DMS53 (cell line): ENCODE measurements at places on chromosomes 1 and 21.
A peak's percentile ranks its signal among the peaks of the same experiment; 100 is the strongest.

GRCh38 chr1:219733511-219734174 is 120.7 kb upstream of the ZC3H11B start:
- DNase-seq, result no peak

DNA sequence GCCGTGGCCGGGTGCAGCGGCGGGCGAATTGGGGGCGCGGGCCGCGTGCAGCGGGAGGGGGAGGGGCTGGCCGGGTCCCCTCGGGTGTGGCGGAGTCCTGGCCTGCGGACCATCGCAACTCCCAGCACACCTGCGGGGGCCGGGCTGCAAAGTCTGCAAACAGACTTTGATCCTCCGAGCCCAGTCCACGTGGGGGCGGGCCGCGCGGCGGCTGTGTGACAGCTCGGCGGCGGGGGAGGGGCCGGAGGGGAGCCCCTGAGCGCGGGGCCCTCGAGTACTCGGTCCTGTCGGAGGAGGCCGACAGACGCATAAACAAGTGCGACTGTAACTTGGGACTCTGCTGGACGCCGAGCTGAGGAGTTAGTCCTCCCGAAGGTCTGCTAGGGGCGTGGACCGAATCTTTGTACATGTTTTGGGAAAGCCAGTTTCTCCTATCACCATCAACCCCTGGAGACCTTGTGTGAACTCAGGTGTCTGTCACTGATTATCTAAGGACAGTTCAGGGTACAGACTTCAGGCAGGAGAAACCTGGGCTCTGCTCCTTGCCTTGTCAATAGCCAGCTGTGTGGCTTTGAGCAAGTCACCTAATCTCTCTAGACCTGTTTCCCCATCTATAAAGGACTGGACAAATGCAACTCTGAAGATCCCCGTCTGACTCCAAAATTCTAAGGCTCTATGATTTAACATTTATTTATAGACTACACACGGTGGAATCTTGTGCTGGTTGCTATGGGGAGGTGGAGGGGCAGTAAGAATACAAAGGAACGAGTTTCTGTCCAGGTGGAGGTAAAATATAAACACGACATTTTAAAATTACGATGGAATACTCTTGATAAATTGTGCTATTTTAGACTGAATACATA is 710 bp upstream of the SLC30A1 start:
- peak; percentile 91 for DNase-seq

DNA sequence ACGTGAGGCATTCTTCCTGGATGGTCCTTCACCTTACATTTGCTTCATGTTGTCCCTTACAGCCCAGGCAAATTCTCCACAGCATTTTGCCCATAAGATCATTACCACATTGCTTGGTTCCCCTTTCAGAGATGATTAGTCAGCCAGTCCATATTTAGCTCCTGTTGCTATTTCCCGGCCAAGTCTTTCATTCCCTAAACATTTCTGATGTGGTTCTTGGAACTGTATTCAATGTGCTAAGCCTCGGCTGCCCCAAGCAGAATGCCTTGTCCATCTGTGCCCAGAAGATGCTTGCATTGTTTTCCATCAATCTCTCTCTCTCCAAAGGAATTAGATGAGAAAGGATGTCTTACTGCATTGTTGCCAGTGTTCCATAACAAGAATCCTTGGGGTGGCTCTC is 420.9 kb upstream of the CAMK1G start:
- DNase-seq, result no peak

DNA sequence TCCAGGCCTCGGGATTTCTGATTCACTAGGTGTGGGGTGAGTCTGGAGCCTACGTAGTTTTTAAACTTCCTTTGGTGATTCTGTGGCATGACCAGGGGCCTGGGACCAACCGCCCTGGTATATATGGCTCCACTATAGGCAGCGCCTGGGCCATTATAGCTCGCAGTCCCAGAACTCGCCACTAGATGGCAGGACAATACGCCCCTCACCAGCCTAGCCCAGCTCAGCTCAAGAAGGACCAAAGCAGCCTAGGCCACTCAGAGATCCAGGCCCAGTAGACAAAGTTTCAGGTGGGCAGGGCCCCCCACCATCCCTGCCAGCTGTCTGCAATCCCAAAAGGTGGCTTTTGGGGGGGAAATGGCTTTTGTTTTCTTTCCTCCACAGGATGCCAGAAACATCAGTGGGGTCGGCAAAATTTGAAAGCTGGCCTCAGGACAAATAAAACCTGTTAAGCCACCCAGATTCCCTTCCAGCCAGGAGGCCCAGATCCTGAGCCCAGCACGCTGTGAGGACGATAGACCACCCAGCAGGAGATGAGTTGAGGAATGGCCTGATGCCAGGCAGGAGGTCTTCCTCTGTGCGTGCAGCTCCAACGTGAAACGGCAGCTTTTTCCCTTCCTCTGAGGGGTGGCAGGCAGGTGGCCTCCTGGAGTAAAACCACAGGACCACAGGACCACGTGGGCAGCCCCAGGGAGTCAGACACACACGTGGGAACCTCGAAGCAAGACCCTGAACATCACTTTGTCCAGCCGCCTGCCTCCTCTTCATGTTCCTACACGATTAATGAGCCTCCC is 24.8 kb upstream of the TMEM51 start:
- DNase-seq, result peak; percentile 80

- DNase-seq, result no peak
Measured at GRCh38 chr1:116560704-116561490, 9.9 kb downstream of the CD58 start.

GRCh38 chr1:93447481-93448291 is at the start of gene FNBP1L:
Gene FNBP1L, plus strand, starts transcription at chr1:93448118. Its CDS starts 164 bp downstream, at chr1:93448282.
- peak; percentile 98 for DNase-seq

GRCh38 chr1:20731057-20731991 is 1.2 kb downstream of the SH2D5 start:
- peak; percentile 57 for DNase-seq

GRCh38 chr1:81915937-81916336 is 115.2 kb downstream of the ADGRL2 start:
- DNase-seq, result no peak

DNA sequence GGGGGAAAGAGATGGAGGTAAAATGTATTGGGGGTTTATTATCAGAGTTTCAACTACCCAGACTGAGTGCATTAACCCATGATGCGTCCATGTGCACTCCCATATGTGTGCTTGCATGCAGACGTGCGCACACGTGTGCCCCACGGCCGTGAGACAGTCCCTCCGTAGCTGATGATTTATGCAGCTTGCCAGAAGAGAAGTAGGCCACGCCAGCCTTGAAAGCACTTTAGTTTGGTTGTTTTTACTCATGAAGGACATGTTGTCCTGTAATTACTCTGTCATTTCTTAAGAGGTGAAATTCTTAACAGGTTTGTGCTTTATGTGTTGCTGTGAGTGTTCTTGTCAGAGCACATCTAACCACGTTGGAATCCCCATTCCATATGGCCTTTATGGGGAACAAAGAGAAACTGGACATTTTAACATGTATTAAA is 467.8 kb downstream of the LMO4 start:
- peak; percentile 69 for DNase-seq

DNA sequence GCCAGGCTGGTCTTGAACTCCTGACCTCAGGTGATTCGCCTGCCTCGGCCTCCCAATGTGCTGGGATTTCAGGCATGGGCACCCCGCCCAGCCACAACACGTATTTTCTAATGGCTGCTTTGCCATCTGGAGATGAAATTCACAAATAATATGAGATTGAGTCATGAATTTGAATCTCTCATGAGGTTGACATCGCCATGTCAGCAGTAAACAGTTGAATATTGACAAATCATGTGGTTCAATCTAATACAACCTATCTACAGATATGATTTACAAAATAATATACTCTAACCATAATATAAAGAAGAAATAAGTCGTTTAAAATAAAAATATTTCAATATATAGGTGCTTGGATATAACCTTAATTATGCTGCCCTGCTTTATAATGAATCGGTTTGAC is 42.1 kb downstream of the MYOM3 start:
- no peak for DNase-seq

GRCh38 chr1:109488201-109488600 is 4.5 kb downstream of the ATXN7L2 start:
- DNase-seq, result peak; percentile 35

DNA sequence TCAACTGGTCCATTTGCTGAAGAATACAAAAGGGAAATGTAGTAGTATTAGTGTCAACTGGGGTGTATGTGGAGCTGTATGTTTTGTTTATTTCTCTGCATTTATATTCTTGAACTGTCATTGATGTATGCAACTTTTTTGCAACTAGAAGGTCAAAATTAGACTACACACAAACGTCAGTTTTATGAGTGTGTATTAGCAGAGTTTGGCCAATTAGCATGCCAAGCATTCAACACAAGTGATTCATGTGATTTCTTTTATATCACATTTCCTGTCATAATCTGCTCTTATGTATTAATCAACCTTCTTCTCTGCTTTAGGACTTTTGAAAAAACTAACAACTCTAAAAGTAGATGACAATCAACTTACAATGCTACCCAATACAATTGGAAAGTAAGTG is 211.1 kb downstream of the LRRC40 start:
- no peak for DNase-seq

- DNase-seq, result no peak
Measured at GRCh38 chr1:115793162-115793561, 24.6 kb upstream of the CASQ2 start.

GRCh38 chr1:12138196-12139168 is 28.3 kb upstream of the TNFRSF1B start:
- no peak for DNase-seq

- DNase-seq, result peak; percentile 71
Measured at GRCh38 chr21:30227633-30228404, 11.9 kb upstream of the CLDN8 start.

GRCh38 chr1:99599678-99600175 is 46.2 kb upstream of the PALMD start:
- DNase-seq, result no peak

GRCh38 chr1:206676499-206676898 is 8.2 kb upstream of the MAPKAPK2 start:
- DNase-seq, result no peak

DNA sequence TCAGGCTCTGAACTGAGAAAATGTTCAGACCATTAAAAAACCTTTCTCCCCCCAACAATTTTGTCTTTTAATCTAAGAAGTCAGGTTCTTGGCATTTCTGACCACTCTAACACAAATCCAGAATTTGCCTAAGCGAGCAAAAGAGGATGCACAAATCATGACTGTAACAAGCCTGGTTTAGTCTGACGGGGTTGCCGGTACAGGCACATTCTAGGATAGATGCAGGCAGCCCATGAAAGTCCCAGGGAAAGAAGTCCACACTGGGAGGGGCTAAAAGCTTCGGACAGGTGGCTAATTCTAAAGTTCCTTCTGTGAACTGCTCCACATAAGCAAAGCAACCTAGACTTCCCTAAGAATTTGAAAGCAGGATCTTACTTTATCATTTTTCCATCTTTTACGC is 48.0 kb upstream of the KCNE1 start:
- DNase-seq, result no peak

- peak; percentile 69 for DNase-seq
Measured at GRCh38 chr1:111656086-111657017, 36.8 kb downstream of the RAP1A start.

- no peak for DNase-seq
Measured at GRCh38 chr1:239841631-239842030, 250.1 kb upstream of the FMN2 start.
